Activated naive CD8-positive, alpha-beta T cell treated with anti-CD3 and anti-CD28 coated beads, Interleukin-2, amount 10 ng/mL, durations not matched to agents 7 days and 5 days (primary cell): ENCODE measurements at places on chromosomes 16 and 17. TPM values are rescaled to one million over a fixed set of nuclear protein-coding genes. Genes with fewer than 3 reads are reported as not detected.
A peak's percentile ranks its signal among the peaks of the same experiment; 100 is the strongest.

Gene IRX3
- total RNA-seq: not detected

Gene AXIN2
- 7.7 TPM for total RNA-seq

Gene KRT39
- total RNA-seq: not detected

Gene GPR179
- total RNA-seq: 0.06 TPM

Gene PLA2G10
- total RNA-seq: not detected

- no peak overlapping the region for H3K4me3 ChIP-seq
- peaks cover 3% of the 10 kb centered on the region for H3K4me1 ChIP-seq
- no peak overlapping the region for H3K27ac ChIP-seq
- H3K27me3 ChIP-seq: peaks cover 11% of the 10 kb centered on the region
- peaks cover 5% of the 10 kb centered on the region for H3K36me3 ChIP-seq
- no peak for DNase-seq
Observed at GRCh38 chr17:38996660-38997337, 29.6 kb upstream of the FBXO47 start.

GRCh38 chr17:28925912-28926365 is 23.1 kb upstream of the DHRS13 start:
- peak overlapping the region; percentile 62 for H3K4me3 ChIP-seq
- DNase-seq: no peak
- H3K27ac ChIP-seq: peak overlapping the region; percentile 88
- H3K4me1 ChIP-seq: peaks cover 35% of the 10 kb centered on the region

DNA sequence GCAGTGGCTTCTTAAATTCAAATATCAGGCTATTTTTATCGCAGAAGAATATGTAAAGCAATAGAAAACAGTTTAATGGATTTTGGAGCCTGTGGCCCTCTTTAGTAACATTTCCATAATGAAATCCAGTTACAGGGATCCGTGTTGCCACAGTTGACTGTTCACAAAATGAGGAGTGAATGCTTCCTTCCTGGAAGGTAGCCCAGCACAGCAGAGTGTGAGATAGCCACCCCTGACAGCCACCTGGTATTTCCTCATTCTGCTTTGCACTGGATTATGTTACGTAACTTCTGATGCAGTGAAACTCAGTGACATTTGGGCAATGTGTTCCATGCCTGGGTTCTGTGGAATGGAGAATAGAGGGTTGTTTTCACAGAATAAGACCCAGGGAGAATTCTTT is 517.2 kb downstream of the RBFOX1 start:
- no peaks in the 10 kb centered on the region for H3K27me3 ChIP-seq
- H3K27ac ChIP-seq: no peak overlapping the region
- no peak overlapping the region for H3K4me3 ChIP-seq
- H3K4me1 ChIP-seq: no peaks in the 10 kb centered on the region
- no peak for DNase-seq

DNA sequence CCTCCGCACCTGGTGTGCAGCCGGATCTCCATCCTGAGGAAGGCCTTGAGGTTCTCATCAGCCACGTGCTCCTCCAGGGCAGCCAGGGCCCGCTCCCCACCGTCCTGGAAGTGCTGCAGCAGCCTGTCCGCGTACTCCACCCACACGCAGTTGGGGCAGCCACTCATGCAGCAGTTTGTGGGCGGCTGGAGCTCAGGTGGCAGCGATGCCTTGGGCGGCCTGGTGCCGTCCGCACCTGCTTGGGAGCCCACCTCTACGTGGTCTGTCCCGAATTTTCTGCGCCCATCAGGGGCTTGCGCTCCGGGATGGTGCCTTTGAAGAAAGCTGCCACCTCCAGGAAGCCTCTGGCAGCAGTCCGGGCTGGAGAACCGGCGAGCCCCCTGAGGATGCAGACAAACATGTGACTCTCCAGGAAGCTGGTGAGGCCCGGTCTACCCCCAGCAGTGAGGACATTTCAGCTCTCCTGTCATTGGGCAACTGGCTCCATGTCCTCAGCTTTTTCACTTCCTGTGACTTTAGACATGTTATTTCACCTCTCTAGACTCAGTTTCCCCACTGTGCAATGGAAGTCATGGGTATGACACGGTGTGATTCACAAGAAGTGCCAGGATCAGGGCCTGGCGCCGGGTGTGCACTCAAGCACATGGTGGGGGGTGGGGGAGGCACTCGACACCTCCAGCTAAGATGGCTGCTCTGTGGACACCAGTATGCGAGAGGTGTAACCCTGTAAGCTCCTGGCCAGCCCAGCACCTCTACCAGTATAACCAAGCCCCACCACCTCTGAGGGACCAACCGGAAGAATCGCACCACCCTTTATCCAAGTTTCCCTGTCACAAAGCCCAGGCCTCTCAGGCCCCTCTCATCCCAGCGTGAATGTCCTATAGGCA is 957 bp downstream of the OXLD1 start:
- H3K27me3 ChIP-seq: no peaks in the 10 kb centered on the region
- H3K4me1 ChIP-seq: peaks cover 43% of the 10 kb centered on the region
- peak overlapping the region; percentile 90 for H3K4me3 ChIP-seq
- peak; percentile 64 for DNase-seq
- peak overlapping the region; percentile 98 for H3K27ac ChIP-seq

DNA sequence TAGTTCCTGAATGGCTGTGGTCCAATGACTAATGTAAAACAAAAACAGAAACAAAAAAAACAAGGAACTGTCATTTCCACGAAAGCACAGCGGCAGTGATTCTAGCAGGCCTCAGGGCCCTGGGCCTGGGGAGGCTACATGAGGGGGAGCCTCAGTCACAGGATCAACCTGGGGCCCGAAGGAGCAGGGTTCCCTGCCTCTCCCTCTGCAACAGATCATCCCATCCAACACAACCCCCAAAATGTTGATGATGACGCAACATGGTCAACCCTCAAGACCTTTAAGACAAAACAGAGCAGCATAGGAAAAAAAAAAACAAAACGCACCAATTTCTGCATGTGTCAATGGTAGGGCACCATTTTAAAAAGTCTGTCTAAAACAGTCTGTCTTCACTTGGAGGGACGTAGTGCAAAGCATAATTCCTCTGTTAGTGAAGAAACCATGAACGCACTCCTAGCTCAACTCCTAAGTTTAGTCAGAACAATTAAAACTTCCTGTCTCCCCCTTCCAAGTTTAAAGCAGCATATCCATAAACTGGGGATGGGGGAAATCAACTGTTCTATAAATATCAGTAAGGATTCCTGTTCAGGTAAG is 32.3 kb downstream of the AXIN2 start:
- no peak overlapping the region for H3K27ac ChIP-seq
- peaks cover 6% of the 10 kb centered on the region for H3K4me1 ChIP-seq
- H3K4me3 ChIP-seq: no peak overlapping the region
- DNase-seq: no peak
- peaks cover 9% of the 10 kb centered on the region for H3K27me3 ChIP-seq
- peaks cover 2% of the 10 kb centered on the region for H3K36me3 ChIP-seq

GRCh38 chr16:26554030-26554429 is 512.7 kb upstream of the C16orf82 start:
- H3K27ac ChIP-seq: no peak overlapping the region
- no peaks in the 10 kb centered on the region for H3K36me3 ChIP-seq
- no peak for DNase-seq
- no peaks in the 10 kb centered on the region for H3K4me1 ChIP-seq
- peaks cover 27% of the 10 kb centered on the region for H3K27me3 ChIP-seq
- H3K4me3 ChIP-seq: no peak overlapping the region

DNA sequence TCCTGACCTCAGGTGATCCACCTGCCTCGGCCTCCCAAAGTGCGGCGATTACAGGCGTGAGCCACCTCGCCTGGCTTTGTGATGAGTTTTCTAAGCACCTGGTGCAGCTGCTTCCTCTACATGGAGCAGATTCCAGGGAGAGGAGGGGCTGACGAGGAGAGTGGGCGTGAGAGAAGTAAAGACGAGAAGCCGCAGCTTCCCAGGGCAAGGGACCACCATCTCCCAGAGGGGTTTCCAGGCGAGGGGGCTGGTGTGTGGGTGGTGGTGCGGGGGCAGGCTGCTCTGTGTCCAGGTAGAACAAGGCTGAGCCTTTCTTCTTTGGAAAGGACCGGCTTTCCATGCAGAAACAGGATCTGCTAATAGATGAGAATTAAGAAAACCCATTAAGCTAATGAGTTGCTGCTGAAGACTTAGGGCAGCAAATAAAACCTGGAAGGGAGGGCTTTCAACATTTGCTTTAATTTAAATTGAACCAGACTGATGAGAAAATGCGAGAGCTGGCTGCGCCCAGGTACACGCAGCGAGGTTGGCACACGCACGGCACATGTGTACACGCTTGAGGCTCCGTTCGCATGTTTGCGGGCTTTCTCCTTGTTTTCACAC is 236.7 kb downstream of the RBFOX3 start:
- no peak for DNase-seq
- H3K4me1 ChIP-seq: no peaks in the 10 kb centered on the region
- H3K36me3 ChIP-seq: no peaks in the 10 kb centered on the region
- H3K4me3 ChIP-seq: no peak overlapping the region

GRCh38 chr16:50153596-50154419 is 702 bp downstream of the TENT4B start:
- H3K36me3 ChIP-seq: peaks cover 6% of the 10 kb centered on the region
- H3K4me1 ChIP-seq: peaks cover 31% of the 10 kb centered on the region
- peak overlapping the region; percentile 88 for H3K4me3 ChIP-seq
- no peaks in the 10 kb centered on the region for H3K27me3 ChIP-seq
- H3K27ac ChIP-seq: peak overlapping the region; percentile 83

DNA sequence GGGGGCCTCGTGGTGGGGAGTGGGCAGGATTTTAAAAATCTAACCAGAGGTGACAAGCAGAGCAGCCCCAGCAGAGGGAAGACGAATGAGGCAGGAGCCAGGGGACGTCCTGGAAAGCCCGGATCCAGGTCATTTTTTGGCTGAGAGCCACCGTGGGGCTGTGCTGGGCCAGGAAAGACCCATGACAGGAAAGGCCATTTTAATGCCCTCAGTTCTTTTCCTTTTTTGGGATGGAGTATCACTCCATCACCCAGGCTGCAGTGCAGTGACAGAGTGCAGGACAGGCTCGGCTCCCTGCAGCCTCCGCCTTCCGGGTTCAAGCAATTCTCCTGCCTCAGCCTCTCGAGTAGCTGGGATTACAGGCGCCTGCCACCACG is 30.5 kb upstream of the JPH3 start:
- H3K36me3 ChIP-seq: no peaks in the 10 kb centered on the region
- DNase-seq: no peak
- peaks cover 5% of the 10 kb centered on the region for H3K27me3 ChIP-seq
- no peaks in the 10 kb centered on the region for H3K4me1 ChIP-seq
